ENCODE measurements at places on chromosomes 6 and 20.

GRCh38 chr20:62197801-62198200 lies 15.0 kb downstream of the MTG2 start:
- no peak for DNase-seq

- DNase-seq: no peak
These were observed 929.3 kb upstream of the MAN1A1 start for GRCh38 chr6:120278689-120279396.

DNA sequence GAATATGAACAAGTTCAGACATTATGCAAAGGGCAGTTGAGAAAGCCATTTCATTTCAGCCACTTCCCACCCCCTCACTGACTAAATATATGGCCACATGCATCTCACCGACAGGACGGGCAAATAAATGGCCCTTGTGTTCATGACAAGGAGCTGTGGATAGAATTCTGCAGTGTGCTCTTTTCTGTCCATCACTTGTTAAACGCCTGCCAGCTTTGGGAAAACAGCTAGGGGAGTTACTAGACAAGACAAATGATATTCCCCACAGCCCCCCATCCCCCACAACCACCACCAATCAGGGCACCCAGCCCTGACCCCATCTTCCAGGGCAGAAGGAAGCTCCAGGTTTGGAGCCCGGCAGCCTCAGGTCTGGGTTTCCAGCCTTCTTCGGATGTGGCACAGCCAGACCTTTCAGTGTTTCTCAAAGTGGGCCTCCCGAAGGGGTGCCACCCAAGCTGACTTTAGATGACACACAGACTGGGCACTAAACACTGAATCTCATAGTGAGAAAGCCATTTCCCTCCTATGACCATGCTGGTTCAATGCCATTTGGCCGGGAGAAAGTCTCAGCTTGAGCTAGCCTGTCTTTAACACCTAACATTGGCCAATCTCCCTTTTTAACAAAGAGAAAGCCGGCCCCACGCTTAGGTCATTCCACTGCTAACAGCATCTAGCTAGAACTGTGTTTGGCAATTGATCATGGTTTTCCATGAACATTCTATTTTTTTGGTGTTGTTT lies 4.0 kb upstream of the RIPOR3 start:
- no peak for DNase-seq

DNA sequence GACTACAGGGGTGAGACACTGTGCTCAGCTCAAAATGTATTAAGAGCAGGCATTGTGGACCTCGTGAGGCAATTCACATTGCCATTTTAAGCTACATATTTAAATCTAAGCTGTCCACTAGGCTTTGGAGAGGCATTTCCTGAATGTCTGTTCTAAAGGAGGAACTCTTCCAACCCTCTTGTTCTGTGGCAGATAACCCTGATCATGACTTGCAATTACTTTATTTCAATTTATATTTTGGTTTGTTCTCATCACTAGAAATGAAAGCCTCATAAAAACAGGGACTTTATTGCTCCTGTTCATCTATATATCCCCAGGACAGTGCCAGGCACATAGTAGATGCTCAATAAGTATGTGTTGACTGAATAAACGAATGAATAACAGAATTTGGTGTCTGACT lies 84.0 kb upstream of the SALL4 start:
- DNase-seq: no peak

- no peak for DNase-seq
These were observed 202.0 kb downstream of the RNGTT start for GRCh38 chr6:88761237-88762031.

- no peak for DNase-seq
These were observed 10.8 kb upstream of the FYN start for GRCh38 chr6:111884068-111884467.

- no peak for DNase-seq
These were observed 91.3 kb upstream of the PRDM1 start for GRCh38 chr6:105994591-105995390.

GRCh38 chr6:136822046-136822375 lies 381 bp upstream of the PEX7 start:
- no peak for DNase-seq

- DNase-seq: peak; percentile 57
These were observed 1.4 kb upstream of the PRND start for GRCh38 chr20:4720041-4720976.

GRCh38 chr6:131982740-131983259 lies 31.6 kb upstream of the CCN2 start:
- DNase-seq: no peak

DNA sequence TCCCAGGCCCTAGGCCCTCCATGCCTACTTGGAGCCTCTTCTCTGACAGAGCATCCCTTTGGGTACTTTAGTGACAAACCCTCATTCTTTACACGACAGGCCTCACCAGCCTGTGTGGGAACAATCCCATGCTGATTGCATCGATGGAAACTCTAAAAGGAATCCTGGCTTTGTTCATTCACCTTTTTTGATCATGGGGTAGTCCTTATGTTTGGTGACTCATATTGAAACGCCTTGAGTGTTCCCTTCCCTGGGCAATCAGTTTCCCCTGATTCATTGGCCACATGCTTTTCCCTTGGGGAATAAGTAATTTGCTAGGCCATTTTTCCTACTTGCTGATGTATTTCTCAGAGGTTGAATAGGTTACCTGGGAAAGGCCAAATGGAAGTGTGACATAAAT lies 14.7 kb upstream of the TNFAIP3 start:
- DNase-seq: no peak

DNA sequence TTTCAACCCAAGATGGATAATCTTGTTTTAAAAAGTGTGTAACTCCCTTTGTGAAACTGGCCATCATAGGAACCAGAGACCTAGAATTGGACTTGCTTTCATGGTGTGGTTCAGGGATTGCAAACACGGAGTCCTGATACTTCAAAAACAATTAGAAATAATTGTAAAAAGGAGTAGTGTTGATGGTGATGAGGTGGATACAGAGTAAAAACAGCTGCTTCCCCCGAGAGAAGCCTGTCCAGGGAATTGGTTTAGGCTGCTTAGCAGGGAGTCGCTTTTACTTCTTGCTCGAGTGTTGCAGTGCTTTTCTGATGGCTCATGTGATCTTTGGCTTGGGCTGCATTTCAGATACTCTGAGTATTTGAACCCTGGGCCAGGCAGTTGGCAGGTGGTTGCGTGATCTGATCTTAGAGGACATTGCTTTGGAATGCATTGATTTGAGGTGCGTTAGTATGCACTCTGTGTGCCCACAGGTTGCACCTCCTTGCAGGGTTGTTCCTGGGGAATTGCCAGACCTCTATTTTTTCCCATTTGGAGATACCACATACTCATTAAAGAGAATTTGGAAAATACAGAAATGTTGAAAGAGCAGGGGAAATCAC lies 19.5 kb downstream of the KIF3B start:
- DNase-seq: no peak

- DNase-seq: no peak
These were observed 3.0 kb upstream of the SEMG2 start for GRCh38 chr20:45218124-45218523.

DNA sequence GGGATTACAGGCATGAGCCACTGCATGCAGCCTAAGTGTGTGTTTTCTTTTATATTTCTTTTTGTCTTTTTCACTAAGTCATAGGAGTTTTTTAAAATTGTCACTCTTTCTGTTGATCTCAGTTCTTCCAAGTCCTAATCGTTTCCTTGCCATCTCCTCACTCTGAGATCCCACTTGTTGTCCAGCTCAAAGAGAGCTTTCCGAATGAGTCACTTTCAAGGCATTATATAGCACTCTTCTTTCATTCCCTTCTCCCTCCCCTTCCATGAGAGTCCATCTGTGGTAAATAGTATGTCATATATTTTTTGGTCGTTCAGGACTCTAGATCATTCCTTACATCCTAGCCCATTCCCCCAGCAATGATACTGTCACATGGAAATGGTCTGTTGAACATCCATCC lies 4.3 kb downstream of the VAPB start:
- DNase-seq: no peak

DNA sequence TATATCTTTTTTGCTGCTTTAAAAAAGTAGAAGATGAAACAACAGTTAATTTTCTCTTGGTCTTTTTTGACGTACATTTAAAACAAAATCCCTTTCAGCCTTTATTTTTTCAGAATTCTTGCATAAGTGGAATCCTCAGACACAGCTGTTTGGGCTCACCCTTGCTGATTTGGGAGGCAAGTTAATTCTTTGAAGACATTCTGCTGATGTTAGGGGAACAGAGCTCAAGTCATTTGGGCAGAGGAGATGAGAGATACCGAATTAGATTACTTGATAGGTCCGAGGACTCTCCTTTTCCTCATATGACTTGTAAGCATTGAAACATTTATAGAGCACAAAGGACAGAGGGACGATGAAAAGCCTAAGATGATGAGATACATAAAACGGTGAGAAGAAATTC lies 567.9 kb upstream of the CITED2 start:
- DNase-seq: no peak

DNA sequence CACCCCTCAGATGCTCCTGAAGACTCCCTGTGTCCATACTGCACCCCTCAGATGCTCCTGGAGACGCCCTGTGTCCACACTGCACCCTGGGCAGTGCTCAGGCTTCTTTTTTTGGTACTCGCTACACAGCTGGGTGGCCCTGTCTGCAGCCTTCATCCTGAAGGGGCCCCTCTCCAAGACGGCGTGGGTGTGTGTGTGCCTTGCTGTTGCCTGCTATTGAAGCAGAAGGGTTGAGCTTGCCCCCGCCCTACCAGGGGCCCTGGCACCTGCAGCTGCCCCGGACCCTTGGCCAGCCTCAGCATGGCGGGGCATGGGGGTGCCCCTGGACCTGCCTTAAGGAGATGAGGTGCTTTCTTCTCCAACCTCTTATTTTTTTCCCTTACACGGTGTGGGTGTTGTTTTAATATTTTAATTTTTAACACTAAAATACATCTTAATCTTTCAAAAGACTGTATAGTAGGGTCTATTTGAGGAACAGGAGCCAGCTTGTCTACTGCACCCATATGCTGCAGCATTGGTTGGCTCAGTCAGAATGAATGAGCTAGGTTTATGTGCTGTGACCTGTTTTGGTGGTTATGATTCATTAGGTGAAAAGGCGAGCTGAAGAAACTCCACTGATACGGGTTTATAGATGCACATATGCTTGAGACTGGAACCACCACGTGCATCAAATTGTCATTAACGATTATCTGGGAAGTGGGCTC lies 135.9 kb downstream of the AGPAT4 start:
- DNase-seq: no peak

GRCh38 chr6:161128230-161128629 lies 136.7 kb downstream of the MAP3K4 start:
- no peak for DNase-seq

GRCh38 chr6:160254467-160255312 lies 3.9 kb downstream of the SLC22A2 start:
- no peak for DNase-seq
